ENCODE measurements at places on chromosomes 3 and 15.

DNA sequence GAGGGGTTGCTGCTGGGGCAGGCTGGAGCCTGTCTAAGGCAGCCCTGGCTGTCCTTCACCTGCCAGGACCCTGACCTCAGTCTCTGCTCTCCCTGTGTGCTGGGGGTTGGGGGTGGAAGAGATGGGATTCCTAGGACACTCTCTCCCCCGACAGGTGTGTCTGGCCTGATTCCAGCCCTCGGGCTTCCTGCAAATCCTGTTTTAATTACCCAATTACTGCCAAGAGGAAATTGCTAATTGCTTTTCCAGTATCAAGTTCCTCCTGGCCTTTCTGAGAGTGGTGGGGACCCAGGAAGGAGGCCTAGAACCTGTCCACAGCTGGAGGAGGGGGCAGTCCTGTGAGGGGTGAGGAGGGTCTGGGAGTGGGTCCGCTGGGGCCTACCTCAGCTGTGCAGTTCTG is 15.8 kb downstream of the PLXNA1 start:
- no peak for DNase-seq

GRCh38 chr3:129122412-129123011 is 908 bp upstream of the RAB43 start:
- no peak for DNase-seq

DNA sequence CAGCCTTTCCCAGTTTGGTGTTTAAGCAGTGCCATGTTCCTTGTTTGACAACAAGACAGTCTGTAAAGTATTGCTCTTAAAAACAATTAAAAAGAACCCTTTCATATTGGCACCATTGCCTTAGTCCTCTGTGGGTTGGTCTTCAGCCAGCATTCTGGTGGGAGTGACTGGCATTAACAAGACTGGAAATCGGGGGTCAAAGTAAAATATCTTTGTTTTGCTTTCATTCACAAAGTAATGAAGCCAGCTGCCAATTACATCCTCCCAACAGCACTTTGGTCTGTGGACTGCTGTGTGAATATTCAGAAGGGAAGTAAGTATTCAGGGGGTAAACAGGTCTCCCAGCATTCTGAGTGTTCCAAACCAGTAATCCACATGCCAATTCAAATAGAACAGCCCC is 8.3 kb upstream of the VILL start:
- no peak for DNase-seq

- DNase-seq: no peak
Observed at GRCh38 chr3:64398006-64398405, 172.7 kb upstream of the PRICKLE2 start.

DNA sequence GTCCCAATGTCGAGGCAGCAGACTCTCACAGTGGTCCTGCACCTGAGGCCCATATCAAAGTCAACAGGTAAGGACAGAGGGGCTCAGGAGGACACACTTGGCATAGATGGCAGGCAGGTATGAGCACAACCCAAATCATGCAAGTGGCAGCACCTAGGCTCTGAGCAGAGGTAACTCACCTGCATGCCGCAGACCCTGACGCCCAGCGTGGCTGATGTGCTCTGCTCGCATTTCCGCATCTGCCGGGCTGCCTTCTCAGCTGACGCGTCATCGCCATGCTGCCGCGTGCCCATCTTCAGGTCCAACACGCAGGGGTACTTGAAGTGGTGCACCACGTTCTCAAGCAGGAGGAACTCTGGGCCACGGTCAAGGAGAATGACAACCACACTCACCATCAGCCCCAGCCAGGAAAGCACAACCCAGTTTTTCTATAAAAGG is 4.2 kb upstream of the GMPPB start:
- DNase-seq: no peak

GRCh38 chr15:97747342-97747741 is 213.2 kb upstream of the ARRDC4 start:
- no peak for DNase-seq

- no peak for DNase-seq
Observed at GRCh38 chr3:144770915-144771351, 799.3 kb downstream of the DIPK2A start.

DNA sequence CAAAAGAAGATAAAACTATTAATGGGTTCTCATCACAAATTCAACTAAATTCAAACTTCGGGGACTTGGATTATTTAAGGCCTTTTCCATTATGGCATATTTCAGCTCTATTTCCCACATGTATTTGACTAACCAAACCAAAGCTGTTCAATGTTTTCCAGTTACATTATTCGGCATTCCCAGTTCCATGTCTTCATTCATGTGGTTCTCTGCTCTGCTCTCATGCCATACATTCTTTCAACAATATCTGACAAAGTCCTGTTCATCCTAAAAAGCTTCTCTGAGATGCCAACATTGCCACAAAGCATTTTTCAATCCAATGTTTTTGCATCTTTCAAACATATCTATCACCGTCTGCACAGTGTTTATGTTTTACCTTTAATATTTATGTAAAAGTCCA is 141.4 kb downstream of the GREM1 start:
- no peak for DNase-seq

DNA sequence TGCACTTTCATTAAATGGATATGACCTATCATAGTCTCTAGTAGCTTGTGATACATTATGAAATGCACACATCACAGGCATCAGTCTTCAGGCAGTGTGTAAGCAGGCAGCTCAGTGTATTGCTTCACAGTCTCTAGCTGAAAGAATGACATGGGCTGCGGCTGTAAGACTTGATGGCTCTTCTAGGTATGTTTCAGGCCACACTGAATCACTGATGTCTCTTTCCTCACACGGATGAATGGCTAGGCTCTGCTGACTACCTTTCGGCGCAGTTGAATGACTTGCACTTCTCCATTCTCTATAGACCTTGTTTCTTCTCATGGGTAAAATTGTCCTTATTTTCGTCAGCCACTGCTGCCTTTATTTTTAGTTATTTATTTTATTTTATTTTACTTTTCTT is 15.4 kb downstream of the APH1B start:
- DNase-seq: no peak

GRCh38 chr3:171283848-171284222 is 176.4 kb downstream of the TNIK start:
- DNase-seq: no peak

- no peak for DNase-seq
Observed at GRCh38 chr3:141546586-141546985, 59.8 kb downstream of the RASA2 start.

DNA sequence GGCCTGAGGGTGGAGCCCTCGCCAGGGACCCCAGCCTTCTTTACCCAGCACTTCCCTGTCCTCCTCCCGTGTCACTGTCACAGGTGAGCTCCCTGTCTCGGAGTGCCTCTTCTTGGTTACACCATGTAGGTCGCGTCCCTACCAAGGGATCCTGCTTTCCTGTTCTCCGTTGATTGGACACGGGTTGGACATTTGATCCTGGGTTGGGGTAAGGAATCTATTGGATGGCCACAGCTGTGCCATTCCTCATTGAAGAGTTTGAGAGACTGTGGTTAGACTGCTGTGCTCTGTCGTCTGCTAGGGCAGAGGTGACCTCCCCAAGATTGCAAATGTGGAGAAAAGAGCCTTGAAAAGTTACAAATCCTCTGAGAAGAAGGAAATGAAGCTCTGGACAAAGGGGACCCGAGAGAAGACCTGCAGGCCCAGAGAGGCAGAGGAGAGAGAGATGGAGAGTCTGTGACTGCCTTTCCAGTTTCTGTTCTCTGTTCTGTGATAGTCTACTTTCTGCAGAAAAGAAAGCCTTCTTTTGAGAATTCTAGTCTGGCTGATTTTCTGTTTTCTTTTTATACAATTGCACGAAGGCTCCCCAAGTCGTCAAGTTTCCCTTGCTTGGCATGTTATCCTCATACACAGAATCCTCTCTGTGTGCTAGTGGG is 325.7 kb upstream of the RGMA start:
- no peak for DNase-seq

DNA sequence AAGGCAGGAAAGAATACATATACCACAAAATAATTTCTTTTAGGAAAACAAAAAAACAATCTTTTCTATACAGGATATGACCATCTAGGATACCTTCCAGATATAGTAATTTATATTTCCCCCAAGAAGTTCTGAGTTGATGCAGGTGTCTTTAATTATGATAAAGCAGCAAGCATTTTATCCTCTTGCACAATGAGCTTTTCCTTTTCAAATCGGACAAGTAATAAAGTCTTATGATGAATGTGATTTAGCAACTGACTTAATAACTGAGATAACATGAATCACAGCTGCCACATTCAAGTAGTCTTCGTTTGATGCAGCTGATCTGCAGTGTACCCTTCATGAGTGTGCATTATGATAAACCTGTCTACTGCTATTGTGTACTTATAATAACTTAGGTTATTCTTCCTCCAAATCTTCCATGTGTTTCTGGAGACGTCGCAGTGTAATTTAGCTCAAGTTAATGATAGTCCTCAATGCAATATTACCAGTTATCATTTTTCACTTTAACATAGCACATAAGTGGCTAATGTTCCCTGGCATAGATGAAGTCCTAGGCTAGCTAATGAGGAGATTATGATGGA is 260.3 kb upstream of the MRPL3 start:
- no peak for DNase-seq

GRCh38 chr3:178699364-178699763 is 163.1 kb downstream of the KCNMB2 start:
- no peak for DNase-seq

GRCh38 chr15:41775651-41776050 is 1.4 kb downstream of the MAPKBP1 start:
- no peak for DNase-seq

- no peak for DNase-seq
Observed at GRCh38 chr3:100155128-100155527, 40.8 kb upstream of the FILIP1L start.

DNA sequence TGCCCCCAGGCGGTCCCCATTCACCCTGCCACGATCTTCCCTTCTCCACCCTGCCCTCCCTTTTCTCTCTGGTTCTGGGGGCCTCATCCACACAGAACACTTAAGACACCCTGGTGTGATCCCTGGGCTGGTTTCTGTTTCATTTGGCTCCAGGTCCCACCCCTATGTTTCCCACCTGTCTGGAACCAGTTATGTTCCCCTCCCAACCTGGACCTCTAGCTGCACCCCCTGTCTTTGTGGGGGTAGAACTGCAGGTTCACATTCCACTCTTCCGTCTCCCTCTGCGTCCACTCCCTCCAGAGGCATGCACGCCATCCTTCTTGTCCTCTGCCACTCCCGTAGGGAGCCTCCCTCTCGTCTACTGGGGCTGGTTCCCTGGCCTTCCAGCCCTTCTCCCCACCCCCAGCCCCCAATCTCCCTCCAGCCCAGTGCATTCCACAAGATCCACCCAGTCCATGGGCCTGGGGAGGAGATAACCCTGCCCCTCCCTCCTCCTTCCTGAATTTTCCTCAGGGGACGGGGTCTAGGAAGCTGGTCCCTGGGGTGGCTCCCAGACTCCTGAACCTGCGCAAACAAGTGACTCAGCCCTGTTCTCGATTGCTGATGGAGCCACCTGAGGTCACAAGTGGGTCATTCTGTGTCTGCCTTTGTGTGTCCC is 73.8 kb downstream of the ABTB1 start:
- DNase-seq: no peak

DNA sequence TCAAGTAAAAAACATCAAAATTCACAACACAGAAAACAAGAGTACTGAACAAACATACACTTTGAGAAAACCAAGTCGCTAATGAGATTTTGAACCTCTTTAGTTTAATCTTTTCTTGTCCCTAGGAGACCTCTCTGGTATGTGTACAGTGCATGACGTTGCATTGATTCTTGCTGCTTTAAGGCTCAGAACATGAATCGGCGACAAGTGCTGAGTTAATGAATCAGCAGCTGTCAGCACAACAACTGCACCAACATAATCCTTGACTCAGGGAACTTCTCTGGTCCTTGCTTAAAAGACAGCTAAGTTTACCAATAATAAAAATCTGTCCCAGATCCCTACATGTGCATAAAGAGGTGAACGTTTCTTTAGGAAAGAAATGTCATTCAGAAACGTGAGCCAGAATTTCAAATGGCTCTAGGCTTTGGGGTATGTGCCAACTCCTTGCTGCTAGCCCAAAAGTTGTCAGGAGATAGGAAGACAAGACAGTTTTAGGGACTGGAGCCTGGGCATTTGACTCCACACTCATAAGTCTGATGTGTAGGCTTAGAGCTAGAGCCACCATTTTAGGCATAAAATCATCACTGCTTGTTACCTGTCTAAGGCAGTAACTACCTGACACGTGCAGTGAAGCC is 86.9 kb downstream of the IL5RA start:
- DNase-seq: no peak

DNA sequence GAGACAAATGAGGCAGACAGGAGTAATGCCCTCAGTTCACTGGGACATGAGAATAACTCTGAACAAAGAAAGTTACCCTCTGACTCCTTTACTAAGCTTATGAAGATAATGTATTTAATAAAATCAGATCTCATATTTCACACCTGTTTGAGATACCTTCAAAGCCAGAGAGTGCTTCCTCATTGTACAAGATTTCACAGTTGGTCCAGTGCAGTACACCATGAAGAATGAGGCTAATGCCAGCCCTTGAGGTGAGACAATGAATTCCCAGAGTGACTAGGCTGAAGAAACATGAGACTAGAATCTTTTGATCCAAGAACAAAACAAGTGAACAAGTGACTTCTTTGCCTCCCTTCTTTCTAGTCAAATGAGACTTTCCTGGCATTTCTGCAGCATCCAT is 1133.8 kb downstream of the TUSC7 start:
- no peak for DNase-seq

DNA sequence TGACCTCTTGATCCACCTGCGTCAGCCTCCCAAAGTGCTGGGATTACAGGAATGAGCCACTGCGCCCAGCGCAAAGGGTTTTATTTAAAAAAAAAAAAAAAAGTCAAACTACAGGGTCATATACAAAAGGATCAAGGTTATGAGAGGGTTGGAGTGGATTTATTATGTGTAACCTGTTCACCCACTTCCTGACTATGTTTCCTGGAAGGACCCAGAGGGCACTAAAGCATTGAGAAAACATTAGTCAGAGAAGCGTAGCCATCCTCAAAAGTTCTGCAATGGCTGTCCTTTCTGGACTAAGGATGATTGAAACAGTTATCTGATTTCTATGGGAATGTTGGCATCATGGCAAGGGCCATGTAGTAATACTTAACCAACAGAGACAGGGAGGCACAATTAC is 7.3 kb upstream of the SCAPER start:
- no peak for DNase-seq

GRCh38 chr3:189529889-189530471 is 101.2 kb upstream of the TP63 start:
- DNase-seq: no peak

GRCh38 chr3:66393333-66394005 is 107.4 kb downstream of the LRIG1 start:
- no peak for DNase-seq

DNA sequence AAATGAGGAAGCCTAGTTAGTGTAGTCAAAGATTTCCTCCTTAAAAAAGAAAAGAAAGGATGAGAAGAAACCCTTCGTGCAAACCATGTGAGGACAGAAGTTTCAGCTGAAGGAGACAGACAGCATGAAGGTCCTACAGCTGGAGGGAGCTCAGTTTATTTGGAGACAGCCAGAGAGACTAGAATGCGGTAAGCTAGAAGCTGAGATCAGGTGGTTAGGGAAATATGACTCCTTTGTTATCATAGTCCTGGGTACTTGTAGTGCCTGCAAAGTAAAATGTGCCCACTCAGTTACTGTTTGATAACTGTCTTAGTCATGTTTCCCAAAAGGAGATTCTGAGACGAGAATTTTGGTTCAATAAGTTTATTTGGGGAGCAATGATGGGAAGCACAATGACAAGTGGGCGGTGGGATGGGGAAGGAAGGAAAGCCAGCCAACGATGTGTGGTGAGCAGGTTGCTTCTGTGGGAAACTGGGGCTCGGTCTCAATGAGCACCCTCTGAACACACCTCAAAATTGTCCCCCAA is 178.8 kb upstream of the SNTN start:
- DNase-seq: no peak
